Naive thymus-derived CD4-positive, alpha-beta T cell (primary cell): ENCODE measurements at places on chromosomes 1 and 21.

DNA sequence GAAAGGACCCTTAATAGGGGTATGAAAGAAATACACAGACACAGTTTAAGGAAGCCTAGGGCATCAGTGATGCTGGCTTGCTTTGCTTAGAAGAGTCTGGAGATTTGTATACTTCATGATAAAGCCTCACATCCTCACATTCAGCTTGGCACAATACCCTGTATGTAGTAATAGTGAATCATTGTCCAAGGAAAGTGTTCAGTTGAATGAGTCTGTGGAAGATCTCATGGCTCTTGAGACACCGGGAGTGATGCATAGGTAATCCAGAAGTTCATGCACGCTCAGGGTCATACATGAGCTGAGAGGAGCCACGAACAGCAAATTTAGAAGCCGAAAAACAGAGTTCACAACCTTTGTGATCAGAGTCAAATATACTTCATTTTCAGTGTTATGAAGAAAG is 537.2 kb upstream of the TMPRSS15 start:
- DNase-seq = no peak

DNA sequence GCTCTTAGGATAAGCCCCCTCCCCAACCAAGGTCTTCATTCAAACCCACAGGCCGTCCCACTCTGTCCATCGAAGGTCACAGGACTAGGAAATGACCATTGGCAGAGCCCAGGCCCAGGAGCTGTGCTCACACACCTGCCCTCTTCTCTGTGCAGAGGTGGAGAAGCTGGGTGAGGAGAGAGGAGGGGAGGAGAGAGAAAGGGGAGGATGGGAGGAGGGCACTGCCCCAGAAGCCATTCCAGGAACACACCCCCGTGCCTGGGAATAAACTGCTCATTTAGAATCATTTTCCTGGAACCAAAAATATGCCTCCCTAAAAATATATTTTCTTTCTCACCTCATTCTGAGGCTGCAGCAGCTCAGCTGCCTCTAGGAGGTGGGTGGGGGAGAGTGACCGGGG is 6.4 kb upstream of the SDC3 start:
- DNase-seq = no peak

DNA sequence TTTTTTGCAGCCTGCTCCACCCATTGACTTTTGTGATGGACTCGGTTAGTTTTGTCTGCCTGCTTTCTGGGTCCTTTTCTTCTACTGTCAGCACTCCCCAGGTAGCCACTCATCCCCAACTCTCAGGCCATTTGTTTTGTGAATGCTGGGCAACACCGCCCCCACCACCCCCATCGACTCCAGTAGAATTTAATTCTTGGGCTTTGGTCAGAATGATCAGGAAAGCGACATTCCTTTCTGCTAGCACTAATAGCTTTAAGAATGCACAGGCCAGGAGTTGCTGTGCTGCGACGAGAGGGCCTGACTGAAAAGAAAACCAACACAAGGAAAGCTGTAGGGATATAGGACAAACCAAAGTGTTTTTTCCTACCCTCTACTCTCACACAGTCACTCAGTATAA is 144.4 kb downstream of the CDC7 start:
- no peak for DNase-seq

DNA sequence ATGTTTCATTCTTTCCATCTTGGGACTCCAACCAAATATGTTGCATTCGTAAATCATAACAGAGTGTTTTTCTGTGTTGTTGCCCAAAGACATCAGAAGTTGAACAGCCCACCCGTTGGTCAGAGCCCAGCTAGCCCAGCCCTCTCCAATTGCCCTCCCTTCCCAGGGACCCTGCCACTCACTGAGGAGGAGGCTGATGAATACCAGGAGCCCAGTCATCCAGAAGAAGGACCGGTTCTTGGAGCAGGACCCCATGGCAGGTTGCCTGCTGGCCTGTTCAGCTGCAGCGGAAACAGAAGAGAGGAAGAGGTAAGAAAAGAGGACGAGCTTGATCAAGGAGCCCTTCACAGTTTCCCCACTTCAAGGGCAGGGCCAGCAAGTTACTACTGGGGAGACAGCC is 172.2 kb upstream of the ETV3 start:
- no peak for DNase-seq

DNA sequence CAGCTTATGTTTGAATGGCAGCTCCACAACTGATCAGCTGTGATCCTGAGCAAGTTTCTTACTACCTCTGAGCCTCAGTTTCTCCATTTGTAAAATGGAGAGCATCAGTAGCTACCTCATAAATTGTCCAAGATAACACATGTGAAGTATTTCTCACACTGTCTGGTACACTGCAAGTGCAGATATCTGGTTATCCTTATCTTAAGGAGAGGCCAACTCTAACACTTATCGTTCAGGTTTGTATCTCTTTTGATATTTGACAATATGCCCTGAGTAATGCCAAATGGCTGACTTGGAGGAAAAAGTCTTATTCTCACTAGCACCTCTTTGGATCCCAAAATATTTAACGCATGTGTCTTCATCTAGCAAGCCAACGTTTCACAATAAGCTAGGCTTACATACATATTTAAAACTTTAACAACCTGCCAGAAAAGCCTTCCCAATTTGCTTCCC is 2.7 kb downstream of the CSRP1 start:
- DNase-seq = no peak

- DNase-seq = no peak
Observed at GRCh38 chr1:165650981-165651625, 20.1 kb downstream of the MGST3 start.

GRCh38 chr1:44696789-44697345 is 22.4 kb downstream of the ARMH1 start:
- DNase-seq = peak; percentile 52

DNA sequence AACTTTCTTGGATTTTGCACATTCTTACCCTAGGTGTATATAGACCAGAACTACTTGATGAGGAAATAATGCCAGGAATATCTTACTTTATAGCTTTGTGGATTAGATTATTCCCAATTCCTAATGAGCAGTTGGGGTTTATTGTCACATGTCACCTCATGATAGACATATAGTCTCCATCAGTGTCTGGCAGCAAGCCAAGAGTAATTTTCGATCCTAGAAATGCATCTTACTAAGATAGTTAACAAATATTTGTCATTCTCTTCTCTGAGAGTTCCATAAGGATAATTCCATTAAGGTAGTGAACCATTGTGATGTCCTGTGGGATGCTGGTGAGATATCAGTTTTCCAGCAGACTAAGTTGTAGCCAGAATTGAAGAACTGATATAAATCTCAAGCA is 1282.9 kb upstream of the B3GALT2 start:
- DNase-seq = no peak

DNA sequence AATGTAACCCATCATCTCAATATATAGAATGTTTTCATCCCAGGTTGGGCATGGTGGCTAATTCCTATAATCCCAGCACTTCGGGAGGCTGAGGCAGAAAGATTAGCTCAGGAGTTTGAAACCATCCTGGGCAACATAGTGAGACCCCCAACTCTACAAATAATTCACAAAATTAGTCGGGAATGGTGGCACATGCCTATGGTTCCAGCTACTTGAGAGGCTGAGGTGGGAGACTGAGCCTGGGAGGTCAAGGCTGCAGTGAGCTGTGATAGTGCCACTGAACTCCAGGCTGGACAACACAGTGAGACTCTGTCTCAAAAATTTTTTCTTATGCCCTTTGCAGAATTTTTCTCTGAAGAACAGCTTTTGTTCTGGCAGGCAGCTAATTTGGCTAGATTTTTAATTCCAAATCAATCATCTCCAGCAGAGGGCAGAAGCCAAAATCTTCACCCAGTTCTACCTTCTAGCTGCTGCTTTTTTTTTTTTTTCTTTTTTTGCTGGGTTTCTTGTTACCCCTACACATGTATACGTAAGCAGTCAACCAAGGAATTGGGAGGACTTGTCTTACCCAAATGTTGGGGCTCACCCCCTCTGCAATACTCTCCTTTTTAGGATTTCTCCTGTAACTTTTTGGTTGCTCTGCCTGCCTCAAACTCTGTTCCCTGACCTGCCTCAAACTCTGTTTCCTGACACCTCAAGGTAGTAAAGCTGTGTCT is 2.7 kb upstream of the RAD54L start:
- DNase-seq = peak; percentile 27

DNA sequence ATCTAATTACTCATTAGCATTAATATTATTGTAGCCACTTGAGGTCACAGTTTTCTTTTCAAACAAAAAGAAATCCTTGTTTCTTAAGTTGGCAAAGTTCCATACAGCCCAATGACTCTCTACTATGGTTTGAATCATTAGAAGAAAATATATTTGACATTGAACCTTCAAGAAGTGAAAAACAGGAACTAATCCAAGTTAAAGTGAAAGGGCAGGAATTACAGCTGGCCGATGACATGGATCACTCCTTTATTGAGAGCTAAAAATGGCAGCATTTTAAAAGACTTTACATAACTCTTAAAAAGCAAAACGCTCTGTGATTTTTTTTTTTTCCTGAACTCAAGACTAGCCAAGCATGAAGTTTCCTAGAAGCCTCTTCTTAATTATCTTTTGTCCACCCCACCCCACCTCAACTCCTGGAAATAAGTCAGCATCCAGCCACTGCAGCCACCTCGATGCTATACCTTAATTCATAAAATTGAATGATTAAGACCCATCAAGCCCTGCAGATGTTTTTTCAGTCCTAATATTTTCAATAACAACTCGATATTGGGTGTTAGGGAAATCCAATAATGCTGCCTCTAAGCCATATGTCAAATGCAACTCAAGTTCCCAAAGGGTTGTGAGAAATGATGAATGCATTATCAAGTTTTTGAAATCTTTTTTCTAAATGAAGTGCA is 323.1 kb downstream of the HHIPL2 start:
- DNase-seq = no peak

GRCh38 chr1:8283058-8283884 is 34.6 kb upstream of the SLC45A1 start:
- no peak for DNase-seq

GRCh38 chr21:36288651-36289243 is 31.2 kb upstream of the MORC3 start:
- peak; percentile 71 for DNase-seq

GRCh38 chr1:184843732-184844495 is 89.3 kb upstream of the EDEM3 start:
- peak; percentile 6 for DNase-seq

DNA sequence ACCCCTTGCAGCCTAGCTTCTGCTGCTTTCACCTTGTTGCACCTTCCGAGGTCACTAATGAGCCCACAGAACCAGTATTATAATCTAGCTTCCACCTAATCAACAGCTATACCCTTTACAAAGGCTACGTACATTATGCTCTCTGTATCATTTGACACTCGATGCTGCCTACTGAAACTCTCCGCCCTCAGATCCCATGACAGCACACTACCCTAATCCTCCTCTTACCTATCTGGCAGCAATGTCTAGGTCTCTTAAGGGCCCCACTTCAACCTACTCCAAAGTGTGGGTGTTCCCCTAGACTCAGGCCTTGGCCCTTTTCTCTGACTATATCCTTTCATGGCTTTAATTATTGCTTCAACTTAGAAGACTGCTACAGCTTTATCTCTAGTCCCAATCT is 4.8 kb upstream of the MRPS21 start:
- DNase-seq = no peak

GRCh38 chr1:16006552-16007485 is 2.8 kb downstream of the SRARP start:
- DNase-seq = no peak

- peak; percentile 34 for DNase-seq
Observed at GRCh38 chr1:36576118-36576517, 93.4 kb upstream of the CSF3R start.

GRCh38 chr1:22177354-22178003 is 34.6 kb upstream of the WNT4 start:
- DNase-seq = no peak

DNA sequence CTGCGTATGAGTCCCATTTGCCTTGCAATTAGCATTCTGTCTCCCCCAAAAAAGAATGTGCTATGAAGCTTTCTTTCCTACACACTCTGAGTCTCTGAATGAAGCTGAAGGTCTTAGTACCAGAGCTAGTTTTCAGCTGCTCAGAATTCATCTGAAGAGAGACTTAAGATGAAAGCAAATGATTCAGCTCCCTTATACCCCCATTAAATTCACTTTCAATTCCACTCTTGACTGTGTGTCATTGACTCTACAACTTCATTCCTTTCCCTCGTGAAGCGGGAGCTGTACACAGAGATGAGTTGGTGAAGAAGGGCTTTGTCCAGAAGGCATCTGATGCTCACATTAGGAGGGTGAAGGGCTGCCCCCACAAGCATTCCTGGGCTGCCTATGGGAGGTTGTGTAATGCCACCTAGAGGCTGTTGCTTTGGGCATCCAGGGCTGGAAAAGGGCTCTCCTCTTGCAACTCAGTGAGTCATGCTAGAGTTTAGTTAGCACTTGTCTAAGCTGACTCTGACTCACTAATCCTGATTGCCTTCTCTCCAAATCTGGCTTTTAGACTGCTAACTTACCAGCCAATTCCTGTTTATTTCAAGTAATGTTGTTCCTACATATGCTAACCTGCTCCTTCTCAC is 1.8 kb downstream of the SPRR1B start:
- no peak for DNase-seq

GRCh38 chr1:15305468-15305770 is 58.4 kb downstream of the FHAD1 start:
- DNase-seq = no peak

- no peak for DNase-seq
Observed at GRCh38 chr1:164602101-164602422, 43.1 kb downstream of the PBX1 start.

GRCh38 chr1:66940981-66941380 is 16.2 kb downstream of the MIER1 start:
- no peak for DNase-seq

- DNase-seq = no peak
Observed at GRCh38 chr21:17726047-17726829, 92.9 kb downstream of the C21orf91 start.

DNA sequence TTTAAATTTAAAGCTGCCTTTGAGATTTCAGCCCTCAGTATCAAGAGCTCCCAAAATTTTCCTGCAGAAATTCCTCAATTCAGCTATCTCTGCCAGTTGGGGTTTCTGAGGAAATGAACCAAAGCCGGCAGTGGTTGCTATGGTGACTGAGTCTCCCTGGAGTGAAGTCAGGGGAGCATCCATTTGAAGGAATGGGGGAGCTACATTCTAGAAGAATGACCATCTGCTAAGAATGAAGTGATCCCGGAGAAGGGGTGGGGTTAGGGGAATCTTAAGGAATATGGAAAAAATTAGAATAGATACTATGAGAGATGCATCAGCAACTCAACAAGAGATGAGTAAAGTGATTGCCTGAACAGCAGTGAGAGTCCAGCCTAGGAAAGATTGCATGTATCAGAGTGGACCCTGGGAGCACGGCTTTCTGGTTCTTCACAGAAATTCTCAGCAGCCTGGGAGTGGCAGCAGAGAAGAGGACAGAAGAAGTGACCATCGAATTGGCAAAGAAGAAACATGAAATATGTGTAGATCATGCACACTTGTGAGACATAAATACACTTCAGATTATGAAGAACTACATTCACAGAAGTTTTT is 94.7 kb downstream of the CHD1L start:
- DNase-seq = no peak

- DNase-seq = no peak
Observed at GRCh38 chr1:150976401-150976821, 1.8 kb upstream of the CERS2 start.

- no peak for DNase-seq
Observed at GRCh38 chr1:119631433-119632102, 16.5 kb downstream of the ZNF697 start.
